ENCODE measurements at places on chromosomes 12 and 14. TPM values are rescaled to one million over a fixed set of nuclear protein-coding genes. Genes with fewer than 3 reads are reported as not detected.

FLRT2 gene
- total RNA-seq, result 153 TPM

GRCh38 chr14:85566603-85567002, 36.7 kb downstream of the FLRT2 start:
- H3K4me3 ChIP-seq, result peak overlapping the region; percentile 35
- peak; percentile 67 for DNase-seq
- peaks cover 18% of the 10 kb centered on the region for H3K4me1 ChIP-seq
- peak overlapping the region; percentile 94 for H3K27ac ChIP-seq

- peaks cover 33% of the 10 kb centered on the region for H3K4me1 ChIP-seq
- H3K27ac ChIP-seq, result peak overlapping the region; percentile 90
- H3K36me3 ChIP-seq, result peaks cover 38% of the 10 kb centered on the region
- DNase-seq, result no peak
- peak overlapping the region; percentile 87 for H3K4me3 ChIP-seq
These were observed 502 bp downstream of the SMARCD1 start for GRCh38 chr12:50085615-50086072.

GLIPR1 gene
- total RNA-seq, result 29.6 TPM

- no peaks in the 10 kb centered on the region for H3K36me3 ChIP-seq
- peaks cover 19% of the 10 kb centered on the region for H3K27me3 ChIP-seq
- no peak overlapping the region for H3K27ac ChIP-seq
- H3K4me1 ChIP-seq, result no peaks in the 10 kb centered on the region
- DNase-seq, result no peak
- H3K4me3 ChIP-seq, result no peak overlapping the region
These were observed 16.0 kb downstream of the FOXN4 start for GRCh38 chr12:109293106-109293505.
